ENCODE measurements at places on chromosomes 7 and 10.

- no peak for DNase-seq
These were observed 21.4 kb upstream of the SCIN start for GRCh38 chr7:12549106-12549505.

DNA sequence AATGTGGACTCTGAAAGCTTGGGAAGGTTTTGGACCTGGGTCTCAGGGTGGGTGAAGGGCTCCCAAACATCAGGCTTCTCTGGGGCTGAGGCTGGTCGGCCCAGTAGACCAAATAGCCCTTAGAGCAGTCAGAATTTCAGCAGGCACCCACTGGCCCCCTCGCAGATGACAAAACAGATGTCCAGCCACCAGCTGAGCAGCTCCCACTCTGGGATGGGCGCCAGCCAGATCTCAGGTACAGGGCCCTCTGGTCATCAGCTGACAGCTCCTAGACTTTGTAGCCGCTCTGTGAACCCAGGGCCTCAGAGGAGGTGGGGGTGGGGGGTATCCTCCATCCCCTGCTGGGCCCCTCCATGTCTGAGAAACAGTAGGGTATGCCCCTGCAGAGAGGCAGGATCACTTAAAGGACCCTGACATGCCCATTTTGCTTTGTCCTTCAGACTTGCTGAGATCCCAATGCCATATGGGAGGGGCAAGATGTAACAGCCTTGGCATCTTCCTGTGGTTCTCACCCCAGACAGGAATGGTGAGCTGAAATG is 26.5 kb downstream of the HSPA12A start:
- no peak for DNase-seq

DNA sequence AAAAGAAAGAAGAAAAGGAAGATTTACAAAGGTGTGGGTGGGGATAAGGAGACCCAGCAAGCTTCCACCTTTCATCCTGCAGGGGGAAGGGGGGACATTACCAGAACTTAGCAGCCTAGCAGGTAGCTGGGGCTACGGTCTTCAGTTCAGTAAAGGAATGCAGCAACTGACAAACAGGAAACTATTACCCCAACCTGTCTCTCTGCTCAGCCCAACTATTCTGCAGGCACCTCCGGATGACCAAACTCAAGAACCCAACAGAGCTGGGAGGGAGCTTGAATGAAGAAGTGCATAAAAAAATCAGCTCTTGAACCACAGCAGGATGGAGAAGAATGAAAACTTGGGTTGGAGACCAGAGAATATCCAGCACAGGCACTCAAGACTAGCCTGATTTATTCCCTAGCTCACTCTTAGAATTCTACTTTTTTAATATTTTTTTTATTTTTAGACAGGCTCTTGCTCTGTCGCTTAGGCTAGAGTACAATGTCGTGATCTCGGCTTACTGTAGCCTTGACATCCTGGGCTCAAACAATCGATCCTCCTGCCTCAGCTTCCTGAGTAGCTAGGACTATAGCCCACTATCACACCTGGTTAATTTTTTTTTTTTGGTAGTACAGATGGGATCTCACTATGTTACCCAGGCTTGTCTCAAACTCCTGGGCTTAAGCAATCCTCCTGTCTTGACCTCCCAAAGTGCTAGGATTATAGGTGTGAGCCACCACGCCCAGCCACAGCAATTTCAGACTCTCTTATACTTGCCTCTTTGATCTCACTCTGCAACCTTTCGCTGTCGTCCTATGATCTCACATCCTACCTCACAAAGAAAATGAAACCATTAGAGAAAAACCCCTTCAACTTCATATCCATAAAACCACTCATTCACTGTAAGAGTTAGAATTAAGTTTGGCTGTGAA is 18.5 kb upstream of the C10orf67 start:
- DNase-seq, result no peak

DNA sequence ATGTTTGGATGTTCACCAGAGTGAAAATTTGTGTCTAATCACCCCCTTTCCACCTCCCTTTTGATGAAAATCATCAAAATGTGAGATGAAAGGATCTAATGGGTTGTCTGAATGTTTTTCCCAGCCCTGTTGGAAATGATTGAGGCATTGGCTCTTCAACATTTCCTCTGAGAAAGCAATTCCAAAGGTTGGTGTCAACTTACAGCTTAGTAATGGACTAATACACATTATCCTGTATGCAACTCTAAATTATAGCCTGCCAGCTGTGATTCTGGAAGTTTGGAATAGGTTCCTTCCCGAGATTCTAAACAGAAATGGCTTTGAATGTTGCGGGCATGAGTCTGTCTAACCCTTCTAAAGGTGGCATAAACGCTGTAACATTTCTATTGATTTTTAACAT is 152.9 kb downstream of the DYNC1I1 start:
- DNase-seq, result no peak

DNA sequence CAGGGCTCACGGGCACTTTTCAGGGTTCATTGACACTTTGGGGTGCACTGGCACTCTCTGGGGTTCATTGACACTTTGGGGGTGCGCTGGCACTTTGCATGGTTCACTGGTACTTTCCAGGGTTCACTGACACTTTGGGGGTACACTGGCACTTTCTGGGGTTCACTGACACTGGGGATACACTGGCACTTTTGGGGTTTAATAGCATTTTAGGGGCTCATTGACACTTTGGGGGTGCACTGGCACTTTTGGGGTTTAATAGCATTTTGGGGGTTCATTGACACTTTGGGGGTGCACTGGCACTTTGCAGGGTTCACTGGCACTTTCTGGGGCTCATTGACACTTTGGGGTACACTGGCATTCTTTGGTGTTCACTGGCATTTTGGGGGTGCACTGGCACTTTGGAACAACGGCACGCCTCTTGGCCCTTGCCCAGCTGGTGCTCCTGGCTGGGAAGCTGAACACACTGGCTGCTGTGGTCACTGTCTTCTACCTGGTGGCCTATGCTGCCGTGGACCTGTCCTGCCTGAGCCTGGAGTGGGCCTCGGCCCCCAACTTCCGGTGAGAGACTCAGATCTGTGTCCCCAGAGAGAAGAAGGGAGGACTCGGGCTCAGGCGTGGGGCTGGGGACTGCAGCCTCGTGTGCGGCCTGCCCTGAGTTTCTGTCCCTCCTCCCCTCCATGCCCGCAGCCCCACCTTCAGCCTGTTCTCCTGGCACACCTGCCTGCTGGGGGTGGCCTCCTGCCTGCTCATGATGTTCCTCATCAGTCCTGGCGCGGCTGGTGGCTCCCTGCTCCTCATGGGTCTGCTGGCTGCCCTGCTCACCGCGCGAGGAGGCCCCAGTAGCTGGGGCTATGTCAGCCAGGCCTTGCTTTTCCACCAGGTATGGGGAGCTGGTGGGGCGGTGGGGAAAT is 6.2 kb upstream of the TRIP6 start:
- DNase-seq, result no peak

DNA sequence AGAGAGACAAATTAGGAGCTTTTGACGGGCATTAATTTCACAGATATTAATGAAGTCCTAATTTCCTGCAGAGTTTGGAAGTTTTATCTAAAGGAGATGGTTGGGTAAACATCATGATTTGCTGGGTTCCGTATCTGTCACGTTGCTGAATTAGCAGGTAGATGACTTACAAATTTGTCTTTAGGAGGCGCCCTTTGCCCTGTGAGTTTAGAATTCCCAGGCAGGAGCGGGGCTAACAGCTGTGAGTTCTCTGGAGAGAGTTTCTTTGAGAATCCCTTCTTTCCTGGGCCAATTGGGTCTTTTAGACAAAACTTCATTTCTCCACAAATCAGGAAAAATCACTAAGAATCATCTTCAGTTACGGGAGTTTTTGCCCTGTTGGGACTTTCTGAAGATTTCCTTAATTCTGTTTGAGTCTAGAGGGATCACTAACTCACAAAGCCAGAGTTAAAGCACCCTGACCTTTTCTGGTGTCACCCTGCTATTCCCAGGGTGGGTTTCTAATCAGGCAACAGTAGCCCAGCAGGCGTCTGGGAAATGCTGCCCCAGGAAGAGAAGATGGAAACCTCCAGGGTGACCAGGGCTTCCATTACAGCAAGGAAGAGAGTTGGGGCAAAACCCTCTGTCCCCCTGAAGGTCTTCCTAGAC is 63.7 kb downstream of the PRKCQ start:
- DNase-seq, result no peak

DNA sequence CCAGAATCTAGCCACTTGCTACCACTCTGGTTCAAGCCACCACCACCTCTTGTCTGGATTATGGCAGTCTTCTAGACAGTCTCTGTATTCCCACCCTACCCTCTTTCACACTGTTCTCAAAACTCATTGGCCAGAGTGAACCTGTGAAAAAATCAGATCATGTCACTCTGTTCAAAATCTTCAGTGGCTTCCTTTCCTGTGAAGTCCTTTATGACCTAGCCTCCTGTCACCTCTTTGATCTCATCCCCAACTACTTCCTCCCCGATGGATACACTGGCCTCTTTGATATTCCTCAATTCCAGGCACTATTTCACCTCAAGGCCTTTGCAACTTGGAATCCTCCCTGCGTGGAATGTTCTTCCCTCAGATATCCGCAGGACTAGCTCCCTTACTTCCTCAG is 21.2 kb upstream of the ANLN start:
- DNase-seq, result no peak

DNA sequence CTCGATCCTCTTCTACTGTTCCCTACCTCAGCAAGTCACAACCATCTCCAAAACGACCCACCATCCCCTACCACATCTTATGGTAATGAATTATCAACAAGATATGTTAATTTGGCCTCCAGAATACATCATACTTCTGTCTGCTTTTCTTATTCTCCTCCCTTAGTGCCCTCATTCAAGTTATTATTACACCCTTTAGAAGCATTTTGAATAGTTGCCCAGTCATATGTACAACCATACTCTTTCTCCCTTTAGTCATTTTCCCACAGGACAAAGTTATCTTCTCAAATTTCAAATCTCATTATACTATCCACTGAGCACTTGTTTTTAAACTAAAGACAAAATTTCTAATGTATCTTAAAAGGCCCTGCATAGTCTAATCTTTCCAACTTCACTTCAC is 71.0 kb downstream of the GNAT3 start:
- DNase-seq, result no peak

GRCh38 chr7:99827040-99827778 is 604 bp upstream of the CYP3A43 start:
- DNase-seq, result no peak

DNA sequence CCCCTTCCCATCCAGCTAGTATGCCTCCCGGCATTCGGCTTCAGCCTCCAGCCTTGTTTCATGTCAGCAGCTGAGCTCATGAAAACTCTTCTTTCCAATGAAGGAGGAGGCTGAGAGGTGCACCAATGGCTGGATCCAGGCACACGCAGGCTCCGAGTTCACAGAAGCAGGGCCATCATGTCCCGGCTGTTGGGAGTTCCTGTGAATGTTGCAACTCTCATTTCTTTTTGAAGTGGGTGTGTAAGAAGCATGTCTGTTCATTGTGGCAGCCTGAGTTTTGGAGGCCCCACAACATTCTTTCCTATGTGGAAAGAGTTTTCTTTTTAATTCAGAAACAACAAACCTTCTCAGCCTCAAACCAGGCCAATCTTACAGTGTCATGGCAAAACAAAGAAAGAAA is 89.7 kb downstream of the PTPRE start:
- DNase-seq, result no peak

DNA sequence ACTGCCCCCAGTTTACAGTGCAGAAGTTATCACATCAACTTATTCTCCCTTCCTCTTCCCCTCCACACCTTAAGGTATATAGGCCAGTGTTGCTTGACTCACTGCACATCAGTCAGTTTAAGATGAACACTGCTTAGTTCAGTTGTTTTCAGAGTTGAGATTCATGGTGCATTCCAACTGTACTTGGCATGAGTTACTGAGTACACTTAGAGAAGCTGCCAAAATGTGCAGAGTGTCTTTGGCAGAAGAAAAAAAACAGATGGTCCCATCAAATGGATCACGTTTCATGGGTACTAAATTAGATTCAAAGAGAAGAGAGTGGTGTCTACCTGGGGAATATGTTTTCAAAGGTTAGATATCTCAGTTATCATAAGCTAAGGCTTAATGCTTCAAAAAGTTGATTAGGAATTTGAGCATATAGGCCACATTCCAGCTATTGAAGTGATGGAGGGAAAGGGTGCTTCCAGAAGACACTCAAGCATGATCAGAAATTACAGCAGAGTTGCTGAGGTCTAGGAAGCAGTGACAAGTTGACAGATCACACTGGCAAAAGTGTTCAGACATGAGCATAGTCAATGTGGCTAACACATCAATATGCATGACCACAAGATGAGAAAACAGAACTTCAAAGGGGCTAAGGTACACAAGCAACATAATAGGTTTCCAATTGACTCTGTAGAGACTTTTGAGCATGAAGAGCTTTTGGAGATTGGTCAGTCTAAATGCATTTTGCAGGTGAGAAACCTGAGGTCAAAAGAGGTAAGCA is 579.2 kb upstream of the CELF2 start:
- DNase-seq, result no peak

GRCh38 chr10:46555713-46556514 is 544 bp downstream of the GPRIN2 start:
- no peak for DNase-seq

DNA sequence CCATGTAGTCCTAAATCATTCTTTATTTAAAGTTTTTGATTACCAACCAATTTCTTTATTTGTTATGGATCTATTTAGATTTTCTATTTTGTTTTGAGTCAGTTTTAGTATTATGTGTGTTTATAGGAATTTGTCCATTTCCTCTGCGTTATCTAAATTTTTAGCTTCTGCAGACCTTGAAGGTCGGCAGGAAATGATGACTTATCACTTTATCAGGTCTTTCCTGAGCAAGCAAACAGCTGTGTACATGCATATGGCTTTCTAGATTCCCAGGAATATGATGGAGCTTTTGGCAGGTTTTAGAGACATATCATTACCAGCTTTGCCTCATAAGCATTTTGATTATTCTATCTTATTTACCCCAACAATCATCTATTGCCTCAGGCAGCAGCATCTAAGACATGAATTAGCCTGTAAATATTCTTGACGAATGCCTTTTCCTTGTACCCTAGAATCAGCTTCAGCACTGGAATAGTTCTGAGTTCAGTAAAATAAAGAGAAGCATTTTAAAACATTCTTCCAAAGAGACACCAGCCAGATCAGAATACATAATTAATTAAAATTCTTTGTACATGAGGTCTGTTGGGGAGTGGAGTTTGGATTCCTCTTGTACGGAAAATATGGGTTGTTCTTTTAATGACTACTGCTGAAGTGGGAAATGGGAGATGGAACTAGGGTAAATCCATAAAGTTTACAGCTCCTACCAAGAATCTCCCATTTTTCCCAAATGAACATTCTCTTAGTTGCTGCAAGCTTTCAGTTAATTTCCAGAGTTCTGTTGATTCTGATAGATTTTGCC is 408.8 kb upstream of the SEMA3C start:
- no peak for DNase-seq

GRCh38 chr7:90311175-90311574 is 9.9 kb downstream of the FAM237B start:
- no peak for DNase-seq
